ENCODE measurements at places on chromosomes 2 and 18.

GRCh38 chr2:36389091-36389564 lies 33.5 kb downstream of the CRIM1 start:
- DNase-seq, result no peak

DNA sequence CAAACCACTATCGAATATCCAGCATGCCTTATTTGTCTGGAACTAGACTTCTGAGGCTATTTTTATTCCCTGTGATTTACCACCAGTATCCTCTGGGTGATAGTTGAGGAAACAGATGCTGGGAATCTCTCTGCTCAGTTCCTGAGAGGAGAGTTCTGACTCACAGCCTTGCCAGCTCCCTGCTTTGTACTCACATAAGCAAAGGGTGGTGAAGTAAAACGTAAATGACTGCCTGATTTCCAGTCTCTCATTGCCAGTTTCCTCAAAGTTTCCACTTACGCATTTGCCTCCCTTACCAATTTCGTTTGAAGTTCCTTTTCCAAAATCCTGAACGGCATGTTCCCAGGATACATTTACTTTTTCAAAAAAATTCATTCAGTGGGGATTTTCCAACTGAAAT lies 69.2 kb upstream of the HNRNPA3 start:
- peak; percentile 31 for DNase-seq

- DNase-seq, result no peak
Observed at GRCh38 chr2:42309366-42309765, 51.7 kb downstream of the COX7A2L start.

DNA sequence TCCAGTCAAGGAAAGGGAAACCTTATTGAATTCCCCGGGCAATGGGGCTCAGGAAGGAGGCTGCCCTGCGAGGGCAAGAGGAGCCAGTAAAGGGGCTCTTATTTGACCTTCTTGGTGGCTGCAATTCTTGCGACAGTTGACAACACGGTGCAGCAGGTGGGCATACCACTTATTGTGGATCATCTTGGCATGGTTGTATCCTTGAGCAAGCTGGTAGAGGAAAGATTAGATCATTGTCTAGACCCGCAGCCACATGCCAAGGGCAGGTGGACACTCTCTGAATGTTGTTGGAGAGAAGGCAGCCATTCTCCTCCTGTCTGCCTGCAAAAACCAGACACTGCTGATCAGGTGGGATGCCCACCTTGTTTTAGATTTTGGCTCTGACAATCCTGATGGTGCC lies 170.2 kb upstream of the CHST9 start:
- no peak for DNase-seq

- DNase-seq, result no peak
Observed at GRCh38 chr18:21761471-21762115, 21.0 kb downstream of the MIB1 start.

DNA sequence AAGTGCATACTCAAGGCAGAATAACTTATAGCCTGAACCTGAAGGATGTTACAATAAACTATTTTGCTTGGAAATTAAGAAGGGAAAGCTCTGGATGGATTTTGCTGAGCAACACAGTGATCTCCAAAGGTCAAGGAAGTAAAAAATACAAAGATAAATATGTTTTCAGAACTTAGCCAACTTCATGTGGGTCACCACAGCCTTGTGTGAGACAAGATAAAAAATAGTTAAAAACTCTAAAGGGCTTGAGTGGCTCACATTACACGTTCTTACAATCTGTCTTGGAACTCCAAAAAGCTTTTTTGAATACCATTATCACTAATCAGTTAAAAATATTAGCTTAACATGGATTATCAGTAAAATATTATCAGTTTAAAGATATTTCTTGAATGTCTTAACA lies 28.9 kb upstream of the MTX2 start:
- no peak for DNase-seq

DNA sequence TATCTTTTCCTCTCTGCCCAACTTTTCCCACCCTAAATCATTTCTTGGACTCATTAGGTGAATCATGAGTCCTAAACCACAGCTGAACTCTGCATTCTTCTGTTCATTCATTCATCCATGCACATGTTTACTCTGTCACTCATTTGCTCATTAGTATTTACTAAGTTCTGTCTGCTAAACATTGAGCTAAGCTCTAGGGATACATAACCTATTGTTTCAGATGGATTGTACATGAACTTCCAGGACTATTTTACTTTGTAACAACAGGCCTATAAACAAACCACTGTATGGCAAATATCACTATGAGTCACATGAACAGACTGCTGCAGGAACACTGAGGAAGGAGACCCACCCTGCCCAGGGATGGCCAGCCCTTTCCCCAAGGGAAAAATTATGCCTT lies 14.6 kb upstream of the DYNC2LI1 start:
- no peak for DNase-seq

DNA sequence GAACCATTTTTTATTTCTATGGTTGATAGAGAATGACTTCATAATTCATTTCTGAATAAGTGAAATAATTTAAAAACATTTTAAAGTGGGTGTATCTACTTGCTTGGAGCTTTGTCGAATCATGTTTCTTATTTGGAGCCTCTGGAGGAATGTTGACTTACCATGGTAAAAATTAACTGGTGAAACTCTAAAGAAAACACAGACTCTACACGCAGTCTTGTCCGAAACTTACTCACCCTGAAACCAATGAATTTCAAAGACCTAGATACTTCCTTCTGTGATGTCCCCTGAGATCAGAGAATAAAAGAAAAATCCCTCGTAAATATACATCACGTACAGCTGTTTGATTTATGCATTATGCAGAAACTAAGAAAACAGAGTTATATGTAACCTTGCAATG lies 665.2 kb upstream of the NRXN1 start:
- DNase-seq, result no peak

All from SHP77 treated with DMSO at 0.1 percent for 48 hours (cell line).